Uterus (tissue), 4 donors: ENCODE measurements at places on chromosomes 4 and X. TPM values are rescaled to one million over a fixed set of nuclear protein-coding genes. Genes with fewer than 3 reads are reported as not detected.

The ZDHHC15 gene
- total RNA-seq, result 8.6 TPM

GRCh38 chrX:48835524-48836329 lies at the start of gene PCSK1N:
Gene PCSK1N, minus strand, starts transcription at chrX:48835610. Its CDS starts 78 bp downstream, at chrX:48835532.
- DNase-seq, result no peak

- DNase-seq, result no peak
These were observed 60.0 kb upstream of the HELT start for GRCh38 chr4:184958127-184958922.

- peak; percentile 93 for DNase-seq
These were observed at the start of gene ZNF718 for GRCh38 chr4:124275-125081. Gene ZNF718, plus strand, starts transcription at chr4:124501. Its CDS starts 170 bp downstream, at chr4:124671.

DNA sequence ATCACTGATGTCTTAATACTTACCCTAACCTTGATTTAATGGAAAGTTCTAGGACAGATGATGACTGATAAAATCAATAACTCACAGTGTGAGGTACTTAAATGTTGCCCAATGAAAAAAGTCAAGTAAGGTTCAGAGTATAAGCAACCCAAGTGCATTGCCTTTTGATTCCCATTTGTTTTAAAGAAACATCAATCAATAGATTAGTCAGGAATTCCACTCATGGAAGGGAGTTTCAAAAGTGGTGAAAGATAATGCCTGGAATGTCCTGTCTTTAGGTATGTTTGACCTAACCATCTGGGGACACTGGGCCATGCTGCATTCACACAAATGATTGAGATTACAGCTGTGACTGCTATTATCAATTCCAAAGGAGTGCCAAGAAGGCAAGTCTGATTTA lies 259.7 kb downstream of the PPARGC1A start:
- no peak for DNase-seq

The SHROOM2 gene
- 3.5 TPM for total RNA-seq

GRCh38 chr4:25184056-25184455 lies 23.8 kb upstream of the SEPSECS start:
- no peak for DNase-seq

GRCh38 chr4:34181311-34181841 lies 2062.9 kb downstream of the ARAP2 start:
- DNase-seq, result no peak

GRCh38 chr4:14321723-14322122 lies 680.6 kb upstream of the CPEB2 start:
- DNase-seq, result no peak

The HSFX3 gene
- not detected for total RNA-seq

DNA sequence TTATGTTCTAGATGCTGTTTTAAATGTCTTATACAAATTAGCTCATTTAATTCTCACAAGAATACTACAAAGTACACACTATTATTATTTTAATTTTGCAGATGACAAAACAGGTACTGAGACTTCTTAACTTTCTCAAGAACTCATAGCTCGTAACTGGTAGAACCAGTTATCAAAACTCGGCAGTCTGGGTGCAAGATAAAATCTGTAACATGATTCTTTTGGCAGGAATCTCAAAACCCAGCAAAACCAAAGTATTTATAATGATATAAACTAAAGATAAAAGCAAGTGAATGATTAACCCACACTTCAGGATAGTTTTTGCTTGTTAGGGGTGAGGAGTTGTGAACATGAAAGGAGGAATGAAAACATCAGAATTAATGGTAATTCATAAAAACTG lies 27.6 kb downstream of the CLNK start:
- DNase-seq, result no peak

GRCh38 chr4:141099326-141099725 lies 33.9 kb downstream of the RNF150 start:
- DNase-seq, result no peak

DNA sequence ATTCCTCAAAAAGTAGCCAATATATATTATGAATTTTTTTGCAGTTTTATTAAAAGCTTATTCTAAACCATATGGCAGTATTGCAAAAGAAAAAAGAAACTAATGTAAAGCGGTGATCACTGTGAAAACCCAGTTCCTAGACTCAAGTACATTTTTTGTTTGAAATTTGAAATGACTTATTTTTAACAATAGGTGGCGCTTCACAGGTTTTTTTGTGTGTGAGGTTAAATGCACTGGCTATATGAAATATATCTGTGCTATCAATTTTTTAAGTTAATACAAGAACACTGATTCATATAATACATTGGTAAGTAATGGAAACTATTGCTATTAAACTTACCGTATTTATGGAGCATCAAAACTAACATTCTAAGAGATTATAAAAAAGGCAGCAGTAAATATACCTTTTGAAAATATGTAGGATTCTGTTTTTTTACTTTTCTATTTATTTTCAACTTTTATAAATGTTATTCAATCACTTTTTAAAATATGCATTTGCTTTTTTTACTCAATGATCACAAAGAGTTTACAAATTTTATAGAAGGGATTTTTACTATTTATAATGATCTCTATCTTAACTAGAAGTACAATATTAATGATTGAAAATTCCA lies 5.6 kb upstream of the SPRY1 start:
- DNase-seq, result no peak

DNA sequence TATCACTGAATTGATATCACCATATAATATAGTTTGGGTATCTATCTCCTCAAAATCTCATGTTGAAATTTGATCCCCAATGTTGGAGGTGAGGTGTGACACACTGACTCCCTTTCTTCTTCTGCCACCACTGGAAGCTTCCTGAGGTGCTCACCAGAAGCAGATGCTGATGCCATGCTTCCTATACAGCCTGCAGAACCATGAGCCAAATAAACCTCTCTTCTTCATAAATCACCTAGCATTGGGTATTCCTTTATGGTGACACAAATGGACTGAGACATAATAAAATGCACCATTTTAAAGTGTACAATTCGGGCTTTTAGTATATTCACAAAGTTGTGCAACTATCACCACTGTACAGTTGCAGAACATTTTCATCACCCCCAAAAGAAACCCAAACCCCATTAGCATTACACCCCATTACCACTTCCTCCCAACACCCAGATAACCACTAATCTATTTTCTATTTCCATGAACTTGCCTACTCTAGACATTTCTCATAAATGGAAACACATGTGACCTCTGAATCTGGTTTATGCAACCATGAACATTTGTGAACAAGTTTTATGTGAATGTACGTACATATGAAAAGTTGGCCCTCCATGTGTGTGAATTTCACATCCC lies 148.9 kb downstream of the OPHN1 start:
- DNase-seq, result no peak

The GPR173 gene
- total RNA-seq, result 0.51 TPM

DNA sequence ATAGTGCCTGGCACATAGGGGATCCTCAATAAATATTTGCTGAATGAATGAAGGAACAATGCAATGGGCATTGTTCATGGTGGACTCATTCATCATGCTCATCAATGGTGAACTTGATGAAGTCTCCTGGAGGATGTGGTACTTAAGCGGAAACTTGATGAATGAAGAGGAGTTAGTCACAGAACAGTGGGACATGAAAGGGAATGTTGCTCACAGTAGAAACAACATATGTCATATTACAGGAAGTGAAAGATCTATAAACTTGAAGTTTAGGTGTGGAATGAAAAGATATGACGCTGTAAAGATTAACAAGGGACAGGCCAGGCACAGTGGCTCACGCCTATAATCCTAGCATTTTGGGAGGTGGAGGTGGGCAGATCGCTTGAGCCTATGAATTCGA lies 224.1 kb downstream of the PPP3CA start:
- DNase-seq, result no peak

DNA sequence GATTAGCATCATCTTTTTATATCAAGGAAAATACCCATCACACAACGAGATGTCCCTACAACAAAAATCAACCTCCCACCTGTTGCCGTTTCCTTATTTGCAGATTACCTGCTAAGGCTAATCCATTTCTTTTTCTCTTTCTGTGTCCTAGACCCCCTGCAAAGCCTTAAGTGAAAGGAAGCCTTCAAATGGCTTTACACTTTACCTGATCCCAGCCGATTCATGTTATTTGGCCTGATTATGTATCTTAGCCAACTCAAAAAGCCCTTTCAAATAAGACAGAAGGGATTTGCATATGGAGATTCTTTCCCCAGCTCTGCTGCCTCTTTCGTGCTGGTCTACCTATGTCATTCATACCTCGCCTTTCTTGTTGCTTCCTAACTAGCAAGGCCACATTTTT lies 14.4 kb downstream of the ABCG2 start:
- DNase-seq, result no peak

DNA sequence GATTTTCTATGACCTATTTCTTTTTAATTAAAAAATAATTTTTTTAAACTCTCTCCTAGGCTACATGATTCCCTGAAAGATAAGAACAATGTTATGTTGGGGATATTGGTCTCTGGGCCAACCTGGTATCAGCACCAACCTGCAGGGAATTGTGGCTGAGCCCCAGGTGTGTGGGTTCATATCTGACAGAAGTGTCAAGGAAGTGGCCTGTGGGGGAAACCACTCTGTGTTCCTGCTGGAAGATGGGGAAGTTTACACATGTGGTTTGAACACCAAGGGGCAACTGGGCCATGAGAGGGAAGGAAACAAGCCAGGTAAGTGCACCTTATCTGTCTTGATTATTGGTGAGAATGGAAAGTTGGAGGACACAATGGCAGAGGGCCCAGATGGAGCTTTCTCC lies 13.5 kb downstream of the HERC3 start:
- DNase-seq, result no peak

DNA sequence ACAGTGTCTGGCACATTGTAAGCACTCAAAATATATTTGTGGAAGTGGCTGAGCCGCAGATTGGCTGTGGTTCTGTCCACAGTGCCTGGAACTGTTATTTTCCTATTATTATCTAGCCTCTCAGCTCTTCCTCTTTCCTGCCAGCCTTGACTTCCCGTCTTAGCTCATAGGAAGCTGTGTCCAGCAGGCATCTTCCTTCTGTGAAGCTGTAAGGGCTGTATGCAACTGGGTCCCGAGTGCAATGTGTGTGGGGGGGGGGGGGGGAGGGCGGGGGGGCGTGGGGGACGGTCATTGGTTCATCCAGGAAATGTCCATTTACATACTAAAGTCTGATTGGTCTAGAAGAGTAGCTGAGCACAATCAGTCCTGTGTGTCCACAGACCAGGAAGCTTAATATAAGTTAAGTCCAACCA lies 210.7 kb downstream of the PDGFRA start:
- peak; percentile 21 for DNase-seq

The MAGEA2B gene
- not detected for total RNA-seq

The KIF4A gene
- total RNA-seq, result not detected

DNA sequence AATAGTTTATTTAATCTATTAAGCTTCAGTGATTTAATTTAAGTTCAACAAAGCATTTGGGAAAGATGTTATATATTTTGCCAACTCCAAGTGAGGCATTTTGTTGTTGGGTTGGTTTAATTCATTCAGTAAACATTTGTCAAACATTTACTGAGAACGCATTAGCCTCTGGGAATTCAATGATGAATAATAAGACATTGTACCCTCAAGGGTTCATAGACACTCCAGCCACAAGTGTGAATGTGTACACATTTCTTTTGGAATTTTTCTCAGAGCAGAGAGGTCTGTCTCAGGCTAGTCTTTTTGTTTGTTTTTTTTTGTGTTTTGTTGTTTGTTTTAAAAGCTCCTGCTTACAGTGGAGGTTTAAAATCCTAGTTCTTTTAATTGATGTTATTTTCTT lies 203.9 kb downstream of the SOWAHB start:
- DNase-seq, result no peak

GRCh38 chr4:158444621-158445020 lies 77.1 kb upstream of the RXFP1 start:
- DNase-seq, result no peak

- DNase-seq, result no peak
These were observed 137.8 kb upstream of the CPEB2 start for GRCh38 chr4:14864365-14865030.

GRCh38 chr4:102638621-102639020 lies 122.1 kb downstream of the MANBA start:
- DNase-seq, result no peak

GRCh38 chr4:77360451-77360850 lies 203.4 kb downstream of the CCNG2 start:
- no peak for DNase-seq
